ENCODE measurements at places on chromosomes 7 and 10. TPM values are rescaled to one million over a fixed set of nuclear protein-coding genes. Genes with fewer than 3 reads are reported as not detected.

DBNL gene
- 94.0 TPM for total RNA-seq

RARRES2 gene
- not detected for total RNA-seq

NCF1 gene
- not detected for total RNA-seq

AMPH gene
- total RNA-seq: 9.2 TPM

NUTM2B gene
- 0.86 TPM for total RNA-seq

SPDYE18 gene
- 0.66 TPM for total RNA-seq

SUGCT gene
- total RNA-seq: 2.2 TPM

CACUL1 gene
- 35.1 TPM for total RNA-seq

GGCT gene
- total RNA-seq: 44.3 TPM

ACADSB gene
- total RNA-seq: 15.2 TPM

FGFR2 gene
- total RNA-seq: not detected

LIPM gene
- not detected for total RNA-seq

UFSP1 gene
- total RNA-seq: 1.6 TPM

POMZP3 gene
- 9.8 TPM for total RNA-seq
